Cardiac fibroblast (primary cell): ENCODE measurements at places on chromosomes 11 and 22.
A peak's percentile ranks its signal among the peaks of the same experiment; 100 is the strongest.

- peak; percentile 89 for DNase-seq
Observed at GRCh38 chr11:86735451-86736290, 63.3 kb upstream of the ME3 start.

DNA sequence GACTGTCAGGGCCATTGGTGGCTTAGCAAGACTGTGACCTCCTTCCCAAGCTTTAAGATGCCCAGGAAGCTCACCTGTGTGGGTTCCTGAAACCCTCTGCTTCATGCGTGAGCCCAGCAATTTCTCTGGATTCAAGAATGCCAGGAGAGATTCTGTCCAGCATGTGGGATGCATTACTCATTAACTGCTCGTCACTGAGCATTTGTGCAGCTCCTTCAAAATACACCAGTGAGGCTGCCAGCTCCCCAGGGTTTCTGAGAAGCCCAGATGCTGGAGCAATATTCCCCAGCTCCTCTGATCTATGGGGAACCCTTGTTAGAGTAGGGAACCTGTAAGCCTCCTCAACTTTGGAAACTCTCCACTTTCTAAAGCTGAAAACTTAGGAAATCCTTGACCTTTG lies 126.5 kb downstream of the CHST1 start:
- peak; percentile 48 for DNase-seq

DNA sequence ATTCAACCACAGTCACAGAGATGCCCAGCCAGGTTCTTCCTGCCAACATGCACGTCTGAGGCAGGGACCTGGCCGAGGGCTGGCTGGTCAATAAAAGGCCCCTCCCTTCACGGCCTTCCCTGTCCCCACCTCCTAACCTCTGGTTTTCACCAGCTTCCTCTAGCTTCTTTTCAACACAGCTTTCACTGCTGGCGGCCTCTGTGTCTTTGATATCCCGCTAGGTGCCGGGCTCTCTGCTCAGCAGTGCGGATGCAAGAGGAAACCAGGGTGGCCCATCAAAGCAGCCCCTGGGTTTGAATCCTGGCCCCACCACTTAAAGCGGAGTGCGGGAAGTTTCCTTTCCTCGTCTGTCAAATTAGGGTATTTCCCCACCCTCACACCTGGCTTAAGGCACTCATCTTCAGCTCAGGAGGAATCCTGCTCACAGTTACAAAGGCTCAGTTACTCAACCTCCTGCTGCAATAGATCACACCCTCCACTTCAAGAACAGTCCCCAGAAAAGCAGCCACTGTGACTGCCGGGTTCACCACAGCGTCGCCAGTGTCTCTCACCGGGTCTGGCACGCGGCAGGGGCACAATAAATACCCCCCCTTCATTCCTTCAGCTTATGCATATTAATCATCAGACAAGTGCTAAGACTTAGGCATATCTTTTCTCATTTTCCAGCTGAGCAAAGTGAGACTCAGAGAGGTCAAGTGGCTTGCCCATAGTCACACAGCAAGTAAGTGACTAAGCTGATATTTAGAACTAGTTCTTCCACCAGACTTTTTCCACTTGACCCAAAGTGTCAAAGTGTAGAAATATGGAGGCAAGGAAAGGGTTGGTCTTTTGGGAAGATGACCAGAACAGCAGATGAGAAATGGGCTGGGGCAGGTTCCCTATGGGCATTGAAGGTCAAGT lies 45.7 kb downstream of the TXN2 start:
- DNase-seq = no peak

GRCh38 chr11:122851366-122851966 lies 13.2 kb downstream of the CRTAM start:
- no peak for DNase-seq

DNA sequence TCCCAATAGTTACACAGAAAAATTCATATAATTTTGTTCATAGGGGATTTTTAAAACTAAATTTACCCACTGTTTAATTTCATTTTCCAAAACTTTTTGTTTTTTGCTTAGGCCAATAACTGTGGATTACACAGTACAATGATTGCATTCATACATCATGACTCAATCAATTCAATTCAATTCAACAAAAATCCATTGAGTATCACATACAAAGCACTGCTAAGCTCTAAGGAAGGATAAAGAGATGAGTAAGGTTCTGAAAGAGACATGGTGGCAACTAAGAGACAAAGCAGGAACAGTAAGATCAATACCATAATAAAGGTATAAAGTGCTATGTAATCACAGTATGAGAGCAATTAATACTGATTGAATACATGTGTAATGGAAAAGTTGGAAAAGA lies 9.4 kb upstream of the LAYN start:
- DNase-seq = no peak

DNA sequence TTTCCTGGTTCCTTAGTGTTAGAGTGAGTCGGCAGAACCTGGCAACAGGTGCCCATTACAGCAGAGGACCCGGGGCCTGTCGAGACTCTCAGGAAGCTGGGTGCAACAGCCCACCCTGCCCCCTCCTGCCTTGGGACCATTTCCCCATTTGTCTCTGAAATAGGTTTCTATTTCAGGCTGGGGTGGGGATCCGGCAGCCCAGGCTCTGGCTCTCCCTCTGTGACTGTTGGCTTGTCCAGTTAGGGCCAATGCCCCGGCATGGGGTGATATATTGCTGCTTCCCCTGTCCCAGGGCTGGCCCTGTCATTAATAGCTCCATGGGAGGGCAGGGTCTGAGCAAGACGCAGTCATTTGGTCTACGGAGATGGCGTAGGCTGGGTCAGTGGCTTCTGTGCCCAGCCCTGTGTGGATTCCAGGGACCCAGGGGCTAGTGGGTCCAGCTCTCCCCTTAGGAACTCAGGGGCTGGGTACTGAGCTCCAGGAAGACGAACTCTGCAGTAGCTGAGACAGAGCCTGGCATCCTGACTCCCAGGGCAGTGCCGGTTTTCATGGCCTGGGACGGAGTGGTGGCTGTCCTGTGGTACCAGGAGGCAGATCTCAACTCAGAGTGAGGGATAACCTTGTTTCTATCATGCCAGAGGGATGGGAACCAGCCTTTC lies 2.7 kb downstream of the P2RY6 start:
- DNase-seq = no peak

GRCh38 chr11:69178819-69179482 lies 23.2 kb downstream of the SMIM38 start:
- no peak for DNase-seq

DNA sequence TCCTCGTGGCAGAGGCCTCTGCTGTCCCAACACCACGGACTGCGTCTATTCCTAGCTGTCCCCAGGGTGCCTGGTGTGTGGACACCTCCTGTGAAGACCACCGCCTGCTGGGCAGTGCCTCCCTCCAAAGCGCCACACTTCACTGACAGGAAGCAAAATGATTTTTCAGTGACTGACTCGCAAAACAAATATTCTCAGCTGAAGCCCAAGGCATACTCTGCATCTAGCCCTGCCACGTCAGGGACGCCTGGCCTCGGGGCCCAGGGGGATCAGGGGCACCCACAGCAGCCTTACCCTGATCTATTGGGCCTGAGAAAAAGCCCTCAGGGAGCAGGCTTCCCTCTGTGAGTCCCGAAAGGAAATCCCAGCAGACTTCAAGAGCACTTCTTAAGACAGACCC lies 2.2 kb downstream of the BRD1 start:
- peak; percentile 21 for DNase-seq

GRCh38 chr22:49626361-49627216 lies 201.1 kb downstream of the BRD1 start:
- DNase-seq = no peak

DNA sequence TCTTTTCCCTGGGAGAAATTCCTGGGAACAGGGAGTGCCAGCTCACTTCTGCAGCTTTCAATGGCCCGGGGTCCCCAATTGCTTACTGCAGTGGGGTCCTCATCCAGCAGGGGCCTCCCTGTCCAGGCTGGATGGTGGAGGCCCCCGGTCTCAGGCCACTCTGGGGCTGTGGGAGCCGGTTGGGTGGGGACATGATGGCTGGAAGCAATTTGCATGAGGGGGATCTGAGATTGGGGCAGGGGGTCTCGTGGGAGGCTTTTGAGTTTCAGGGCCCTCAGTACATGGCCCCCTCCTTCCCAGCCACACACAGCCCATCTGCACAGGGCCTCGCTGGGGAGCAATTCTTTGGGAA lies 25.2 kb downstream of the MRGPRD start:
- DNase-seq = no peak

DNA sequence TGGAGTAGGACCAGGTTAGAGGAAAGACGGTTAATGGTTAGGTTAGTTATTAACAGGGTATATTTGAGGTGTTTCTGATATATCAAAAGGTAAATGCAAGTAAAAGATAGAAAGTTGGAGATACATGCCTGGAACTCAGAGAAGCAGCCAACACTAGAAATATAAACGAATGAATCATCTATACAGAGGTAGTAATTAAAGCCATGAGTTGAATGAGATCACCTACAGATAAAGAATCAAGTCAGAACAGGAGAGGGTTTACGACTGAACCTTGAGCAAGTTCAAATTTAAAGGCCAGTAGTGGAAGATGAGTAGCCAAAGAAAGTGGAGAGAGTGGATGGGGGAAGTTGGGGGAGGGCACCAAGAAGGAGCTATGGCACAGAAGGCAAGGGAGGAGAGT lies 73.9 kb downstream of the SPON1 start:
- DNase-seq = no peak

DNA sequence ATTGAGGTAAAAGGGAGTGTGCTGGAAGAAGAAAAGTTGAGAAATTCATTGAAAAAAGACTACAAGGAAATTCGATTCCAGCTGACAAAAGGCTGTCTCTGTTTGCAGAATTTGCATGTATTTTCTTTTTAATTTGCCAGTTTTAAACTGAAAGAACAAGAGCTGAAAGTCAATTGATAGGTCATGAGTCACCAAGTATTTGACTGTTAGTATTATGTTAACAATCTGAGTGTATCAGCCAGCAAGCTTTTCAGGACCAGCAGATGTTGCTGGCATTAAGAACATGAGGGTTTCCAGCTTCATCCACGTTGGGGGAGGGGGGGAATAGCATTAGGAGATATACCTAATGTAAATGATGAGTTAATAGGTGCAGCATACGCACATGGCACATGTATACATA lies 726.7 kb downstream of the METTL15 start:
- peak; percentile 54 for DNase-seq

GRCh38 chr11:96235751-96236150 lies 107.2 kb downstream of the MAML2 start:
- no peak for DNase-seq

DNA sequence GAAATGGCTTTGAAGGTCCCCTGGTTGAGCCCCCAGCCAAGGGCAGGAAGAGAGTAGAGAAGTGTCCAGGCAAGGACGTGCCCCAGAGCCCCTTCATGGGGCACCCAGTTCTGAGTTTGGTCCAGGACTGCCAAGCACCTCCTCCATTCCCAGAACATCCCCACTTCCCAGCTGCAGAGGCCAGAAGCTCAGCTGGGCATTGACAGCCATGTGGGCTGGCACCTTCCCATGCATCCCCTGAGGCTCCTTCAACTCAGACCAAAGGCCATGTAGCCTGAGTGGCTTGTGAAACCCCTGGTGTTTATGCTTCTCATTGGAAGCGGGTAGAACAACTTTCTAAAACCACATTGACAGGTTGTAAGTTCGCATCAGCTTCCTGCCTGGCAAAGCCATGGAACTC lies 789.6 kb downstream of the TBC1D22A start:
- no peak for DNase-seq

DNA sequence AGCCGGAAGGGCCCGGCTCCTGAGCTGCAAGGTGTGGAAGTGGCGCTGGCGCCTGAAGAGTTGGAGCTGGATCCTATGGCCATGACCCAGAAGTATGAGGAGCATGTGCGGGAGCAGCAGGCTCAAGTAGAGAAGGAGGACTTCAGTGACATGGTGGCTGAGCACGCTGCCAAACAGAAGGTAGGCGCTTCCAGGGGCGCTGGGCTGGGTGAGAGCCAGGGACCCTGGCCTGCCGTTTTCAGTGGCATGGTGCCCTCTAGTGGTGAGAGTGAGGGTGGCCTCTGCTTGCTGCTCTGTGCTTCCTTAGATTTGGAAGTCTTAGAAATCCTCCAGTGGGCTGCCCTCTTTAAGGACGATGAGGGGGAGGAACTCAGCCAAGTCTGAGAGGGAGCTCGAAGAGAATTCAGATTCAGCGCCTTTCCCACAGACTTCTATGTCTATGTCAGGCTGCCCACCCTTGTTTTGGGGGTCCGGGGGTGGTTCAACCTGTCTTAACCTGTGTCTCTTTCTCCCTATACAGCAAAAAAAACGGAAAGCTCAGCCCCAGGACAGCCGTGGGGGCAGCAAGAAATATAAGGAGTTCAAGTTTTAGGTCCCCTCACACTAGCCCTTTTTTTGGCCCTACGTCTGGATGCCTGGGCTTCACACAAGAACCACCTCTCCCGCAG lies 1.8 kb upstream of the PACS1 start:
- peak; percentile 79 for DNase-seq

GRCh38 chr11:115471367-115471766 lies 32.8 kb downstream of the CADM1 start:
- no peak for DNase-seq

DNA sequence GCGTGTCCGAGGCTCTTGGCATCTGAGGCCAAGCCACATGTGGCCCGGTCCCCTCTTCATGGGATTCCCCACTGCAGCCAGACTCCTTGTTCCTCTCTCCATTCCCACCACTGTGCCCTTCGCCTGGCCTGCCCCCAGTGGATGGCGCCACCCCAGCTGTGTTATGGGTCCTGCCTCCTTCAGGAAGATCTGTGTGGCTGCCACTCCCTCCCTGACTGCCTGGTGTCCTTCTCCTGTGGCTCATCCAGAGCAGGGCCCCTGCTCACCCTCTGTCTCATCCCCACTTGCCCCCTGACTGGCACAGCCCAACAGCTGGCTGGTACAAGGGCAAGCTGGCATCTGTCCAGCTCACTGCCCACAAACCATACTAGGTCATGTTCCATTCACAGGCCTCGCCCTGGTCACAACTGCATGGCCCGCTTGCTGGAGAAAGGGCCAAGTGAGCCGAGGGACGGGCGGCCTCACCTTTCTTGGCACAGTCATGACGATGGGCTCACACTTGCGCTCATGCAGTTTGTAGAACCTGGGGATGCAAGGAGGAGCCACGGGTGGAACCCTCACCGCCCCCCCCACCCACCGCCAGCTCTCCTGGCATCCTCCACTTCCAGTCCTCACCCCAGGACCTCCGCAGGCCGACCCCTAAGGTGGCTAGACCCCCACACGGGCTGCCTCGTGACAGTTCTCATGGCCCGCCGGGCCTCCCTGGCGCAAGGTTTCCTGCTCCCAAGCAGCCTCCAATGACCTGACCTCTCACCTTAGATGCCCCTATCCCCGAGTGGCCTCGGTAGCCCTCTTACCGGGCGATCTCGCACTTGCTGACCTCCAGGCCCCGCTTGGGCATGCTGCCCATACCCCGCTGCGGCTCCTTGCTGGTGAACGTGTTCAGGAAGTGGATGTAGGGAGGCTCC lies 2.1 kb upstream of the PTPRCAP start:
- peak; percentile 26 for DNase-seq
